ENCODE measurements at places on chromosomes 7 and 10.

DNA sequence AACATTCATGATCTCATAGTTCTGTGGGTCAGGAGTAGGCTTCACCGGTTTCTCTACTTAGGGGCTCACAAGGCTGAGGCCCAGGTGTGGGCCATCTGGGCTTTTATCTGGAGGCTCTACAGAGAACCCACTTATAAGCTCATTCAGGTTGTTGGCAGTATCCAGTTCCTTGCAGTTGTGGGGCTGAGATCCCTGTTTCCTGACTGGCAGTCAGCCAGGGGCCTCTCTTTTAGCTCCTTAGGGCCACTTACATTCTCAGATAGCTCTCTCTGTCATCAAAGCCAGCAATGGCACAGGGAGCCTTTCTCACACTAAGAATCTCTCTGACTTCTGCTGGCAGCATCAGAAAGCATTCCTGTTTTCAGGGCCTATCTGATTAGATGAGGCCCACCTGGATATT lies 18.2 kb upstream of the HECTD2 start:
- no peak for DNase-seq
- H3K27ac ChIP-seq: no peak overlapping the region
- no peak overlapping the region for H3K4me3 ChIP-seq
- no peaks in the 10 kb centered on the region for H3K4me1 ChIP-seq
- no peaks in the 10 kb centered on the region for H3K27me3 ChIP-seq
- H3K36me3 ChIP-seq: no peaks in the 10 kb centered on the region

GRCh38 chr10:31272841-31273240 lies 46.2 kb upstream of the ZEB1 start:
- no peaks in the 10 kb centered on the region for H3K4me1 ChIP-seq
- H3K27ac ChIP-seq: no peak overlapping the region
- H3K27me3 ChIP-seq: no peaks in the 10 kb centered on the region
- DNase-seq: no peak

GRCh38 chr10:124239134-124239533 lies 145.7 kb upstream of the CHST15 start:
- DNase-seq: peak; percentile 60
- no peaks in the 10 kb centered on the region for H3K4me1 ChIP-seq
- no peak overlapping the region for H3K27ac ChIP-seq
- no peaks in the 10 kb centered on the region for H3K36me3 ChIP-seq
- H3K27me3 ChIP-seq: no peaks in the 10 kb centered on the region

- no peaks in the 10 kb centered on the region for H3K4me1 ChIP-seq
- H3K4me3 ChIP-seq: no peak overlapping the region
- H3K27ac ChIP-seq: no peak overlapping the region
Observed at GRCh38 chr7:24024276-24025068, 259.5 kb upstream of the NPY start.

- H3K4me3 ChIP-seq: no peak overlapping the region
- no peaks in the 10 kb centered on the region for H3K4me1 ChIP-seq
- no peaks in the 10 kb centered on the region for H3K27me3 ChIP-seq
- no peak for DNase-seq
Observed at GRCh38 chr7:5543361-5543760, 119.7 kb upstream of the TNRC18 start.

DNA sequence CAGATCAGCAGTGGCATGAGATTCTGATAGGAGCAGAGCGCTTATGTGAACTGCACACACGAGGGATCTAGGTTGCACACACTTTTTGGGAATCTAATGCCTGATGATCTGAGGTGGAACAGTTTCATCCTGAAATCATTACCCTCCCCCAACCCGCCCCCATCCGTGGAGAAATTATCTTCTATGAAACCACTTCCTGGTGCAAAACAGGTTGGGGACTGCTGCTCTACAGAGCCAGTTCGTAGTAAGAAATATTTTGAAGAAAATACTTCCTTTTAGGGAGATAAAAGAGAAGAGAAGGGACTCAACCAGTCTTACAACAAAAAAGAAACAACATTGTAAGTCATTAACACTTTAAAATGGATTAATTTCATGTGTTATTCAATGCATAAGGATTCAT lies 1308.2 kb downstream of the GATA3 start:
- H3K27me3 ChIP-seq: no peaks in the 10 kb centered on the region
- no peaks in the 10 kb centered on the region for H3K36me3 ChIP-seq
- no peak overlapping the region for H3K27ac ChIP-seq
- H3K4me3 ChIP-seq: no peak overlapping the region
- no peak for DNase-seq

DNA sequence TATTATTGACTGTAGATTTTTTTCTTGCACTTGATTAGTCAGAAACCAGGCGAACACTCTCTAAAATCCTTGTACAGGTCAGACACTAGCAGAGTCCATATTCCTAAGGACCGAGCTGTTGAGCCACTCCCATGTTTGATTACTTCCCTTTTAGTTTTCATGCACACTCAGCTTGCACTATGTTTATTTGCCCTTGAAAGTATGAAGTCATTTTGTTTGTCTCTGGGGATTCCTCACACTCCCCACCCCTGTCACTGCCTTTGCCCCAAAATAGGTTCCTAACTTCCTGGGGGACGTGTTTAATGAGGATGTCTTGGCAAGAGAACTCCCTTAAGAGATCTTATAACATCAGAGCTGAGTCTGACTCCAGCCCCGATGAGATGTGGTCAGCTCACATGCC lies 182.1 kb downstream of the EVX1 start:
- no peak overlapping the region for H3K4me3 ChIP-seq
- no peak overlapping the region for H3K27ac ChIP-seq
- DNase-seq: no peak
- no peaks in the 10 kb centered on the region for H3K4me1 ChIP-seq
- H3K36me3 ChIP-seq: no peaks in the 10 kb centered on the region

GRCh38 chr7:108028111-108028510 lies 25.1 kb upstream of the LAMB1 start:
- no peaks in the 10 kb centered on the region for H3K27me3 ChIP-seq
- H3K36me3 ChIP-seq: no peaks in the 10 kb centered on the region
- DNase-seq: no peak
- H3K4me1 ChIP-seq: no peaks in the 10 kb centered on the region

DNA sequence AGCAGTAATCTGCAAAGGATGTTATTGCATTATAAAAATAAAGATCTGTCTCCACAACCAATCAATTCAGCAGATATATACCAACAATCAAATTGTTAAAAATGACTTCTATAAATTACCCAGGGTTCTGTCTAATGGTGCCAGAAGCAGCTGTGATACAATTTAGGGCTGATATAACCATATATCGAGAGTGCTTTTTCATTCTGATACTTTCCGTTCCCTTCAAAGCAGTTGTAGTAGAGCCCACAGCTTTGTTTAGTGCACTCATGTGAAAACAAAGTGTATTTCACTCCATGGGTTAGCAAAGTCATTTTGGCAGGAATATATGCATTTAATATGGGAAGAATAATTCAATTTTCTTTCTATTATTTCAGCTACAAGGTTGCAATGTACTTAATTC lies 83.1 kb upstream of the CHCHD3 start:
- no peak for DNase-seq
- no peaks in the 10 kb centered on the region for H3K27me3 ChIP-seq
- H3K36me3 ChIP-seq: no peaks in the 10 kb centered on the region
- no peak overlapping the region for H3K27ac ChIP-seq

DNA sequence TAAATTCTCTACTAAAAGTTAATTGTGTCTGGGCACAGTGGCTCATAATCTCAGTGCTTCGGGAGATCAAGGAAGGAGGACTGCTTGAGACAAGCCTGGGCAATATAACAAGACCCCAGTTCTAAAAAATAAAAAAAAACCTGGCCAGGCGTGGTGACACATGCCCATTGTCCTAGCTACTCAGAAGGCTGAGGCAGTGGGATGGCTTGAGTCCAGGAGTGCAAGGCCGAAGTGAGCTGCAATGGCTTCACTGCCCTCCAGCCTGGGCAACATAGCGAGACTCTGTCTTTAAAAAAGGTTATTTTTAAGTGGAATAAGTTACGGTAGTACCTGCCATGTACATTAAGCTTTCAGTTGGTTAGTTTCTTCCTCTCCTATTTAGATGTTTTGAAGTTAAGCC lies 28.9 kb downstream of the CDK14 start:
- no peaks in the 10 kb centered on the region for H3K36me3 ChIP-seq
- no peaks in the 10 kb centered on the region for H3K27me3 ChIP-seq
- no peak overlapping the region for H3K4me3 ChIP-seq
- peaks cover 18% of the 10 kb centered on the region for H3K4me1 ChIP-seq
- no peak for DNase-seq
- H3K27ac ChIP-seq: peak overlapping the region; percentile 16

- no peak overlapping the region for H3K4me3 ChIP-seq
- H3K4me1 ChIP-seq: no peaks in the 10 kb centered on the region
- no peak overlapping the region for H3K27ac ChIP-seq
- H3K36me3 ChIP-seq: peaks cover 74% of the 10 kb centered on the region
- DNase-seq: no peak
Observed at GRCh38 chr7:148799893-148800555, 84.1 kb downstream of the EZH2 start.
